Germinal center (tissue), 1 donor: ENCODE measurements at places on chromosomes 3 and 15.

DNA sequence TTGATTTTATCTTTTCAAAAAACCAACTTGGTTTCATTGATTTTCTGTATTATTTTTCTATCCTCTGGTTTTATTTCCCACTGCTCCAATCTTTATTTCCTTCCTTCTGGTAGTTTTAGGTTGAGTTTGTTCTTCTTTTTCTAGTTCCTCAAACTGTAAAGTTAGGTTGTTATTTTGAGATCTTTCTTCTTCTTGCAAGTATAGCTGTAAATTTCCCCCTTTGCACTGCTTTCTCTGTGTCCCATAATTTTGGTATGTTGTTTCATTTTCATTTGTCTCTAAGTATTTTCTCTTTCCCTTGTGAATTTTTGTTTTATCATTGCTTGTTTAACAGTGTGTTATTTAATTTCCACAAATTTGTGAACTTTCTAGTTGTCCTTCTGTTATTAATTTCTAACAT, 120.0 kb downstream of the PLD1 start:
- DNase-seq = no peak

- DNase-seq = no peak
Measured at GRCh38 chr3:96324087-96324486, 490.3 kb upstream of the EPHA6 start.

DNA sequence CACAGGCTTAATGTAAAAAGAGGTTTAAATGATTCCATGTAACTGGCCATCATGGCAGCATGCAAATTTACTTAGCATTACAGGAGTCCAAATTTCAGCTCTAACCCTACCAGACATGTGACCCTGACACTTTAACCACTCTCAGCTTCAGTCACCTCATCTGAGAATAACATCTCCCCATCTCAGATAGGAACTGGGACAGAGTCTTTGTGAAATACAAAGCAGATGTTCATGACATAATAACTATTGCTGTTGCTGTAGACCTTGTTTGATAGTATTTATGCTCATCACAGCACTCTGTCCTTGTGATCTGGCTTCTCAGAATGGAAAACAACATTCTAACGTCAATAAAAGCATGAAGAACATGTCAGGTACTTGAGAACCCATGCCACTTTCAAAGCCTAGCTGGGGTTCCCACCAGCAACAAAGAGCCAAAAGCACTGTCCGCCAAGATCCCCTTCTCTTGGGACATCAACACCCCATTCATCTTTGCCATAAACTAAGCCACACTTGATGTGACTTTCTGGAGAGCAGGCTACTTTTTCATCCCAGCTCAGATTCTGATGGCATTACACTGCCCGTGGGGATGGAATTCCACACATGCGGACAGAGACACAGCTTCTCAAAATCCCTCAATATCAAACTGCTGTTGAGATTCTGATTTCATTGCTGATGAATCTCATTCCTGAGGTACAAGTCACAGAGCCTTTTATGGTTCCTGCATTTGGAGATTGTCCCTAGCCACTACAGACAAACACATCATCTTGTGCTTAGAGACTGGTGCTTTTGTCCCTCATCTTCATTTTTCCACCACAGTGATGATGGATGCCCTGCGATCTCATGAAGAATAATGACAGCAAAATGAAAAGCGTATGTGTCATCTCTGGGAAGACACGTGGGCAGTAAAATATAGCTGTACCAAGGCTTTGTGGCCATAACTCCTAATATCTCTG, 202.7 kb downstream of the TNIK start:
- no peak for DNase-seq

DNA sequence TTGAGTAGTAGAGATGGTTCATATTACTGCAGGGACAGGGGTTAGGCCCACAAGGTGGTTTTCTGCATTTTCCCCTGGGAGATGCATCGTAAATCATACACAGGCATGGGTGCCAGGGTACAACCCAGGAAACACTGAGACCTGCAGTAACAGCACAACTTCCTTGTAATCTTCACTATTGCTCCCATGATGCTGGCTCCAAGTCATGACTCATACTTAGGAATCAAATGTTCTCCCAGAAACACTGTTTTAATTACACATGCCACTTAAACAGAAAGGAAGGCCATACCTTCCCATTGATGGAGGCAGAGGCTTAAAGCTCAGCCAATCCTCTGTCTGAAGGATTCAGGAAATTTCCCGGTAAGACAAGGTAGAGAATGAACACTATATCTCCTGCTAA, 106.5 kb downstream of the ERC2 start:
- no peak for DNase-seq

DNA sequence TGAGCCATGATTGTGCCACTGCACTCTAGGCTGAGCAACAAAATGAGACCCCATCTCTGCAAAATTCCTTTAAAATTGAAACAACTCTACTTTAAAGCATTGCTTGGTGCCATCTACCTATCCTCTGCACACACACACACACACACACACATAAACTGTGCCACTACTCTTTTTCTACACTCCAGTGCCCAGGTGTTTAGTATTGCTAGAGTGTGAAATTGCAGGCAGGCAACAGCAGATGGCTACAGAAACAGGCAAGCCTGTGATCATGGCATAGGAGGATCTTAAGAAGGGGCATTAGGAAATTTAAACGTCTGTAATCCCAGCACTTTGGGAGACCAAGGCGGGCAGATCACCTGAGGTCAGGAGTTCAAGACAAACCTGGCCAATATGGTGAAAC, 39.0 kb downstream of the SIDT1 start:
- no peak for DNase-seq

- no peak for DNase-seq
Measured at GRCh38 chr3:97885931-97886824, 64.4 kb downstream of the CRYBG3 start.

- DNase-seq = no peak
Measured at GRCh38 chr3:112904786-112905185, 58.1 kb upstream of the CD200R1L start.

- DNase-seq = no peak
Measured at GRCh38 chr15:75718328-75718727, 5.7 kb upstream of the CSPG4 start.

DNA sequence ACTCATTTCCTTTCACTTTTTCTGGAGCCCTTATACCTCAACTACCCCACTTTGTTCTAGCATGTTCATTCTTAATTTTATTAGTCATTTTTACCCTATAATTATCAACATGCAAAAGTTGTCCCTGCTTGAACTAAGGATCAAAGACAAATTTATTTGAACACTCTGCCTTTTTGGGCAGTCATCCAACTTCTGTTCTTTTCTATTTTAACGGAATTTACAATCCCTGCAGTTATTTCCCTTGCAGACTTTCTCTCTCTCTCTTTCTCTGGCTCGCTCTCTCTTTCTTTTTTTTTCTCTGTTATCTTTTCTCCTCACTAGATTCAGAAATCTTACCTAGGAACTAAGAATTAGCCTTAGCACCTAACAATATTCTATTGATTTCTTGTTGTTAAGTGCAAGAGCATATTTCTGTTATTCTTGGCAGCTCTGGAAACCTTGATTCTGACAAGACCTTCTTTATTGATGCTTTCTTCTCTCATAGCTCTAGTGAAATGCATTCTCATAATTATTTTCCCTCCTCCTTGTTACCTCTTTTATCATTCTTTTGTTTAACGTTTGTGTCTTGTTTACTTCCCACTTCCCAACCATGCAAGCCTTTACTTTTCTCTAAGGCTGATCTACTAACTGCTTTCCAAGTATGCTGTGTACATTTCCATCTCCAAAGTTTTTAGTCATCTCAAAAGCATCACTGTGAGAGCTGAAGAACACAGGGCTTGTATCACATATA, 951.6 kb downstream of the DIPK2A start:
- no peak for DNase-seq
